ENCODE measurements at places on chromosomes 12 and 14.

DNA sequence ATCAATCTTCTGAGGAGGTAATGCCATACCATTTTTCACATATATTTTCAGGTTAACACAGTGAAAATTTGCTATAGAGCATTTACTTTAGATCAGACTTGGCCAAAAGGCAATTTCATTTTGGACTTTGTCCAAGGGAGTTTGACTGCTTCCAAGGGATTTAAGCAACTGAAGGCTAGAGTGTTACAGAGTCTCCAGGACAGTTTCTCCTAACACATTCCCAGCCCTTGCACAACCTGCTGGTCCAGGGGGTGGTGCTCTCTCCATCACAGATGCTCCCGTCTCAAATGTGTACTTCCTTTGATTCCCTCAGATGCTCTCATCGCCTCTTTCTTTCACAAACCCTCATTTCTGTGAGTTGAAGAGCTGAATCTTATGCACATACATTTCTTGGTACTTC lies 143.1 kb downstream of the TPH2 start:
- no peak for DNase-seq

GRCh38 chr12:121580959-121581685 lies at the start of gene KDM2B:
Gene KDM2B, minus strand, starts transcription at chr12:121581023. Its CDS starts 112 bp downstream, at chr12:121580911.
- peak; percentile 26 for DNase-seq

- DNase-seq: peak; percentile 67
Measured at GRCh38 chr12:68317047-68317667, 15.0 kb downstream of the MDM1 start.

DNA sequence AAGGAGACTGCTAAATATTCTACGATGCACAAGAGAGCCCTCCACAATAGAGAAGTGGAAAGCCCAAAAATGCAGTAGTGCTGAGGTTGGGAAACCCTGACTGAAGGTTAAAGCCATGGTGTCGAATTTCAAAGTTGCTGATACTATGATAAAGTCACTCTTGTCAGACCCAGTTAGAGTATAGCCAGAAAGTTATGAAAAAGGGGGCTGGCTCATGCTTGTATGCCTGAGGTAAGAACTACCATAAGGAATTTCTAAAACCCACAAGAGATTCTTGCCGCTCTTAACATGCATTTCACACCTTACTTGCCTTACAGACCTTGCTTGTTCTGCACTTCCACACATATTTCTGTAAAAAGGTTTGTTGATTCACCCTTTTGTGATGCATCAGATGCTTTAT lies 184.6 kb downstream of the SLC6A15 start:
- DNase-seq: no peak

DNA sequence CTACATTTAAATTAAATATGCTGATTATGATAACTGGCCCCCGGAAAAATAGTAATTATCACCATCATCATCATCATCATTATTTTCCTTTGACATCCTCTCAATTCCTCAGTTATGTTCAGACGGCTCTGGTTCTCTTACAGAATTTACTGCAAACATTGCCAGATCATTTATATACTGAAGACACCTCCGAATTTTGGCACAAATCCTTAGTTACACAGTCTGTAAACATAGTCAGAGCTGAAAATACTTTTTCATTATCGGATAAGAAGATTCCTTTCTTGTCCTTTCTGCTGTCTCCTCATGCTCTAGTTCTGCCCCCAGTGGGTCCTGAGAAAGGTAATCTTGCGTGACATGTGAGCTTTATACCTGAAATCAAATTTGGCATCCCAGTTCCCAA lies 40.3 kb upstream of the CCDC60 start:
- no peak for DNase-seq

DNA sequence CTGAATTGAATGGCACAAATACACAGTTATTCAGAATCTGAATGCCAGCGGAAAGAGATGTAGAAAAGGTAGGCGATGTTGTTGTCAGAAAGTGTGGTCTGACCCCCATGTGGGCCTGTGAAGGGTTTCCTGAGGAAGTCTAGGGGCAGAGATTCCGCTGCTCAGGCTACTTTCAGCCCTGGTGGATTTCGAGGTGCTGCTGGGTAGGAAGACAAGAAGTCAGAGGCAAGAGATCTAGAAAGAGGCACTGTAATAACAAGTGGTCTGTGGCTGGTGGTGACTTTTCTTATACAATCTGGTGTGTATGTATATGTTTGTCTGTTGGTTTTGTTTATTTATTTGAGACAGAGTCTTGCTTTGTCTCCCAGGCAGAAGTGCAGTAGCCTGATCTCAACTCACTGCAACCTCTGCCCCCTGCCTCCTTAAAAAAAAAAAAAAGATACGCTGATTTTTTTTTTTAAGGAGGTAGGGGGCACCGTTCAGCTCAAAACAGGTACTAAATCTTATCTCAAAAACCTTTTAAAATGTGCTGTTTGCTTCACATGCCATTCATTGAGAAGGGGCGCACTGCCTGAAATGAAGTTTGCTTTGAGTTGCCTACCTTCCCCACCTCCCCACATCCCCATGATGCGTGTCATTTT lies 27.1 kb upstream of the MANSC4 start:
- DNase-seq: peak; percentile 17

DNA sequence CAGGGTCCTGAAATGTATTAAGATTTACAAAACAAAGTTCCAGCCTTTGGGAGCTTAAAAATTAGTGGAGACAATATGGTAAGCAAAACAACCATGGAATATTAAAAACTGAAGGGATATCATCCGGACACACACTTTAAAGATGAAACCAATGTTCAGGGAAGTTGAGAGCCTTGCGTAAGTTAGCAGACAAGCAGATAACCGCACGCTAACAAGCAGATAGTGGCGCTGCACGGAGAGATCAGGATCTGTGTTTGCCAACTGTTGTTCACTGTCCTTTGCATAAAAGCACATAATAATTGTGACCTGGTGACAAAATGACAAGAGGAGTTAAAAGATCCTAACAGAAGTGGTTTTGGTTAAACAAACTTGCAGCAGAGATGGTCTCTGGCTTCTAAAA lies 14.3 kb upstream of the TMEM229B start:
- DNase-seq: no peak

DNA sequence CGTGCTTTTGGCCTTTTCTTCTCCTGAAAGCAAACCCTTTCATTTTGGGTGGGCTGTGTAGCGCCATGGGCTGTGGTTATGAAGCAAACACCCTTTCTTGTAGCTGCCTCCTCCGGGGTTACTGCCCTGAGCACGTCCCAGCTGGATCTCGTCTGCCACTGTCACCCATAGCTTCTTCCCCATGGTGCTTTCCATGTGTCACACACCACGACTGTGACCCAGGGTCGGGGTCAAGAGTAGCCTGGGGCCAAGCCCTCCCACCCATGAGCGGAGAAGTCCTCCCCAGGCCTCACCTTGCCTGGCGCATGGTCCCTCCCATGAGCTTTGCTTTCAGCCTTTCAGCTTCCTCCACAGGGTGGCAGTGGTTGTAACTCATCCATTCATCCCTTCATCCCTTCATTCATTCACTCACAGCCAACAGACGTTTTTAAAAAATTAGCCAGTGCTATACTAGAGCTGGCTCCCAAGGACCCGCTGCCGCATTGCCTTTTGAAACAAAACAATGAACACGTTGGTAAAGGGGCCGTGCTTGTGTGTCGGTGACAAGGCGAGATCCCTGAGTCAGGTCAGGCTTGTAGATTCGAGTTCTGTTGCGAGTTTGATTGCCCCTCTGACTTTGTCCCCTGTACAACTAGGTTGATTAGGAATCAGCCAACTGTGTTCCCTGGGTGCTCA lies 29.5 kb downstream of the MEG3 start:
- no peak for DNase-seq

GRCh38 chr12:68166317-68166831 lies 6.8 kb upstream of the IFNG start:
- no peak for DNase-seq

DNA sequence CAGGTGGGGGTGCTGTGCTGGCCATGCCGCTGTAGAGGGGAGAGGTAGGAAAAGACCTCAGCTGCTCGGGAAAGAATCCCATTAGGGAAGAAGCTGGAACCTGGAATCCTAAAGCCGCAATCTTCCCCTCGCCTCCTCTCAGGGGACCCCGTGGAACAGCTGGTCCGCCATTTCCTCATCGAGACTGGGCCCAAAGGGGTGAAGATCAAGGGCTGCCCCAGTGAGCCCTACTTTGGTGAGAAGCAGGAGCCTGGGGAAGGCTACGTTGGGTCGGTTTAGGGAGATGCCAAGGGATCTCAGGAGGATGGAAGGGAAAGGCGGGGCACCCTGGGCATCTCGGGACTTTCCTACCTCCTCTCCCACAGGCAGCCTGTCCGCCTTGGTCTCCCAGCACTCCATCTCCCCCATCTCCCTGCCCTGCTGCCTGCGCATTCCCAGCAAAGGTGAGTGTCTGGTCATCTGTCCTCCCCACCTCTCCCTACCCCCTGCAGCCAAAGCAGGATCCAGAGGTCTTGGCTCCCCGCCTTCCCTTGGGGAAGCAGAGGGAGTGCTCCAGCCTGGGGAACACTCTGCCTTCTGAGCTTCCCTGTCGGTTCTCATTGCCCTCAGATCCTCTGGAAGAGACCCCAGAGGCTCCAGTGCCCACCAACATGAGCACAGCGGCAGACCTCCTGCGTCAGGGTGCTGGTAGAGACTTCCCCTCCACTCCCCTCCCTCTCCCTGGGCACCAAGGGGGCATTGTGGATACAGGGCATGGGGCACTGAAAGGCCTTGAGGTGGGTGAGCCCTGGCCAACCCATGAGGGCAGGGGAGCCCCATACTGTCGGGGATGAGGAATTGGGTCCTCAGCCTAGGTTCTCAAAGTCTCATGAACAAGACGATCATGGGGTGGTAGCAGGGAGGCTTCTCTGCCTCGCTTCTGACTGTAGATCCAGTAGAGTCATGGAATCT lies 12.4 kb downstream of the TNS2 start:
- DNase-seq: no peak

DNA sequence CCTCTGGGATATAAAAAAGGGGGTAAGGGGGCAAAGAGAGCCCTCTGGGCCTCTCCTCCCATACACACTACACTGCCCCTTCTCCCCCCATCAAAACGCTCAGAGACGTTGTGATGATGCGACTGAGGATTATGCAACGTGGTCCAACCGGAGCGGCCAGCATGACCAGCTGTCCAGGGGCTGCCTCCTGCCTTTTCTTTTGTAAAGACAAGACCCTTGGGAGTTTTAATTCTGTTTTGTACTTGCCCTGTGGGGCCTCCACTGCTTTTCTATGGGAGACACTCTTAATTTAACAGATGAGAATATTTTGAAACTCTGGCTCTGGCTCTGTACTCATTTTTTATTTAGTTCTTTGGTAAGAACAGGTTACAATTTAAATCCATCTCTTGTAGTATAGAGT lies 7.2 kb downstream of the MBD6 start:
- no peak for DNase-seq

GRCh38 chr12:26378711-26379110 lies 183.3 kb downstream of the SSPN start:
- no peak for DNase-seq

GRCh38 chr12:49949866-49950265 lies 671 bp upstream of the AQP2 start:
- no peak for DNase-seq

DNA sequence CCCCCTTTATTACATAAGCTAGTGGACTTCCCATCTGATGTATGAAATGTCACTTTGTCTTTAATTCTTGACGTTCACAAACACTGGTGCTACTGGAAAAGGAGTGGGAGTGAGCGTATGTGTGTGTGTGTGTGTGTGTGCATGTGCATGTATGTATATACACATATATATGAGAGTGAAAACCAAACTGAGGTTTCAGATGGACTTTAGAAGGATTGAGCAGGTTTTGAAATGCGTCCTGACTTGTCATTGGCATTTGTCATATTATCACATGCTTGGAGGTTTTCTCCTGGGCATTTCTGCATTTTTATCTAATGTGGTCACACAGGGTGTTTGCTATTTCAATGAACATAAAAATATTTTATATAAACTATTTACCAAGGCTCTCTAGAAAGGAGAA lies 1085.9 kb downstream of the BCL11B start:
- no peak for DNase-seq

DNA sequence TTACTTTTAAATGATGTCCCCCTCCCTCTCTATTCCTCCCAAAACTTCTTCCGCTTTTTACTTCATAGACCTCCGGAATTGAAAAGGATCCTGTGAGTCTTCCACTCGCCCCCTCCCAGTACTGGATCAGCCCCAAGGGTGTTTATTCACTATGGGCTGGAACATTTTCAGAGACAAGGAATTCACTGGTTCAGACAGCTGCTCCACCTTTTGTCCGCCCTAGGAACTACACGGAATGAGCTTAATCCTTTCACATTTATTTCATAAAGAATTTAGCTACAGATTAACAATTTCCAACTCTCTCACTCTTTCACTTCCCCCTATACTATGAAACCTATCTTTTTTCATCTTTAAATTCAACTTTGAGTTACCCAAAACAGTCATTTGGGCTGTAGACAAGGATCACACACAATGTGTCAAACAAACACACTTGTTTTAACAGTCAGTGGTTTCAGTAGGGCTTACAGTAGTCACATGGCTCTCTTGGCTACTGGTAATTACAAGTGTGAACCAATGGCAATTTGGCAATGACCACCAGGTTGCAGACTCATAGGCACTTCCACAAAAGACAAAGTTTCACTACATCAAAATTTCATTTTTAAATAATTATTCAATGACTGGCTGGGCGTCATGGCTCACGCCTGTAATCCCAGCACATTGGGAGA lies 20.6 kb downstream of the CNIH1 start:
- DNase-seq: peak; percentile 14

DNA sequence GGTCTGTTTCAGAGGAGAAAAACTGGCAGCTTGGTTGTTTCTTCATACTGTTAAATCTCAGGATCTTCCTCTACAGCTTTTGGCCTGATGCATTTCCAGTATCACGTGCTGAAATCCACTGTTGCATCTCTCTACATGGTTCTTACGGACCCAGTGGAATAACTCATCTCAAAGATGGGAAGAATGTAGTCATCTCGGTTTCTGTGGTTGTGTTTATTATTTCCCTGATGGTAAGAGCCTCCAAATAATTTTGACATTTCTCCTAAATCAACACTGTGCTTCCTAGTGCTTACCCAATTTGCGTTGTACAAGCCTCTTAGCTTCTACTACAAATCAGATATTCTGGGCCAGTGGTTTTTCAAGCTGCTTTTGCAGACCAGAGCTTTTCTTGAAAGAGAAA lies 812.8 kb downstream of the C12orf50 start:
- no peak for DNase-seq

DNA sequence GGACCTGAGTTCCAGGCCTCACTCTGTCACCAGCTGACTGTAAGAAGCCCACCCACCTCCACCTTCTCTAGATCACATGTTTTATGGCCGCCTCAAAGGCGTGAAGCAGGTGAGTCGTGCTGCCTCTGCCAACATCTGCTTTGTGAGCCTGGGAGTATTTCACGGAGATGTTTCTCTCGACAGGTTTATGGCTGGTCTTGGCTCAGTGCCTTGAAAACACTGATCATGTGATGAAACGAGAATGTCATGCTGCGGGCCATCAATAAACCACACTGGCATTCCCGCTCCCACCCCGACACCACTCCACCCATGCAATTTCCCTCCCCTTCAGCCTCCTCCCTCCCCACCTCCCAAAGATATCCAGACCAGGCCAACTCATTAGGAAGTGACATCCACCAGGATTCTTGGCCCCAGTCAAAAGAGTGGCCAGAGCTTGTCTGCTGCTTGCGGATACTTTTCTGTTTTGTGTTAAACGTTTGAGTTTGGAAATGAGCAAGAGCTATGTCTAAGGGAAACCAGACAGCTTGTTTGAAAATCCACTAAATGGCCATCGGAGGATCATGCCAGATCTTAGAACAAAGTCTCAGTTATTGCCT lies 53.8 kb upstream of the NTF3 start:
- DNase-seq: no peak

GRCh38 chr14:99128185-99128584 lies 143.8 kb downstream of the BCL11B start:
- no peak for DNase-seq
